ENCODE measurements at places on chromosomes 7 and 10.

- DNase-seq: no peak
Measured at GRCh38 chr10:48501787-48502771, 102.8 kb downstream of the ARHGAP22 start.

GRCh38 chr7:141975806-141976523 lies 2.4 kb upstream of the TAS2R38 start:
- DNase-seq: peak; percentile 60

DNA sequence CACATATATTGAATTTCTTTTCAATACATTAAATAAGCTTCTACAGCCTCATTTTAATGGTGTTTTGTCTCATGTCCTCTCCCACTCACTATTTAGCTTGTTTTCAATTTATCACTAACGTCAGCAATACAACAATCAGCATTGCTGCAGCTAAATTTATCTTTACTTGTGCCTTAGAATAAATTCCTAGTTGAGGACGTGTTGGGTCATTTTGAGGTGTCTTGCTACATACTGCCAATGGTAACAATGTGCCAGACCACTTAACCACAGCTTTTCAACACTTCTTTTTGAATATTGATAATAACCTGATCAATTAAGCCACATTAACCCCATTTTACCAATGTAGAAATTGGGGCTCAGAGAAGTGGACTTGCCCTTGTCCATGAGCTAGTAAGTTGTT lies 26.0 kb downstream of the FRMPD2 start:
- DNase-seq: no peak

DNA sequence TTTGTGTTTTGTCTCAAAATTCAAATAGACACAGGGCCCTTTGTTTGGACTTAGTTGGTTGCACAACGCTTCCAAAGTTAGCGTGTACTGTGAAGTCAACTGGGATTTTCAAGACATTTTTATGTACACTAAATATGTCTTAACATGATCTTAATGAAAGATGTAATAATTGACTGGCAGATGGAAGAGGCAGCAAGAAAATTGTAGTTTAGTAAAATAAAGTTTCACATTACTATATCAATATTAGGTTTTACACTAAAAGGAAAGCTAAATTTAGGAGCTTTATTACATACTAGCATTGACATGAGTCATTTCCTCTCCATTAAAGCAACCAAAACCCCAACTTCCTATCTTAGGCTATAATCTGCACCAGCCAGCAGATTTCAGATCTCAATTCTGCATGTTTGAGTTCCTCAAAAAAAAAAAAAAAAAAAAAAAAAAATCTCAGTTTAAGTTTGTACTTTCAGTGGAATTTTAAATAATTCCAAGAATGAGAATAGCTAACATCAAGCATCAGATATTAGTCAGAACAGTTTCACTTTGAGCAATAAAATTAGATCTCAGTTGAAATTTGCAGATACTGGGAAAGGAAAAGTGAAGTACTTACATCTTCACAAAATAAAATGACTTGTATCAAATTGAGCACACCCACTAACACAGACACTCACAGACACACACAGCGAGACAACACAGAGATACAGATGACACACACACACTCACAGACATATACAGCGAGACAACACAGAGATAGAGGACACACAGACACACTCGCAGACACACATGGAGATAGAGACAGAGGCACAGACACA lies 346.6 kb upstream of the KLF6 start:
- DNase-seq: peak; percentile 96

DNA sequence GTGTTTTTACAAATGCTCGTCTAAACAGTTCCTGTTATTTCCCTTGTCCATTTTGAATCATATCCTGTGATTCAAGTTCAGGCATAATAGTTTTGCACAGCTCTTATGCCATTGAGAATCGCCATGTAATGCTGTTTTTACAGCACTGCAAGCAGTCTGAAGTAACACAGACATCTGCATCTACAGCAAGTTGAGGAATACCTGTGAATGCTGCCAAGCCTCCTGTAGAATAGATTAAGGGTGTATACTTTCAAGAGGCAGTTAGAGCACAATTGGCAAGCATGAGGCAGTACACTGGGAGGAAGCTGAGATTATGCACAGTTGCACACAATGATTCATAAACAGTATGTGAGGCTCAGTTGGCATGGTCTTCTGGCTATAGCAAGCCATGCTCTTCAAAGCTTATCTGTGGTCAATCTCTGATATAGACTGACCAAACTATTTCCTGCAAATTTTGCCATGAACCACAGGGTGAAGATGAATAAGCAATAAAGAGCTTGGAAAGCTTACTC lies 121.9 kb upstream of the AKR1E2 start:
- DNase-seq: peak; percentile 99

DNA sequence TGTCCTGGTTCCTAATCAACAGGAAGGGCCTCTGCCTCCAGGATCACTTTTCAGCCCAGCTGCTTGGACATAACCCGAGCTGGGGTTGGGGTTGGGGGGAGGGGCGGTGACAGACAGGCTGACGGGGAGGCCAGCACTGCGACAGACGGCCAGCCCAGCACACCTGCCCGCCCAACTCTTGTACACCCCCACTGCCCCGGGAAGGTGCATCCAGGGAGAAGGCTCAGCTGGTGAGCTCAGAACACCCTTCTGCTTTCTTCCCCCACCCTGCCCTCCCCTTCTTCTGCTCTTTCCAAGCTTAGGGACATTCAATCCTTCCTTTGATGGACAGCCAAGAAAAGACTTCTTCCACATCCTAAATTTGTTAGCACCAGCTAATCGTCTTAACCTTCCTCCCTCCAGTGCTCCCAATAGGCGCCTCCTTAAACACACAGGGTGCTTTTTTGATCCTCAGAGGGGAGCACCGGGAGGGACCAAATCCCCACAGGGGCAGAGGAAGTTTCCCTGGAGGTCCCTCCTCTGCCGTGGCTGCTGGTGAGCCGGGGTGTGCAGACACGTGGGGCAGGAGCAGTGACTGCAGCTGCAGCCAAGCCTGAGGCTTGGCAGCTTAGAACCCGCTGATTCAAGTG lies 44.7 kb downstream of the COL13A1 start:
- DNase-seq: no peak

- DNase-seq: peak; percentile 34
Measured at GRCh38 chr7:730501-731439, 3.7 kb upstream of the PRKAR1B start.

- DNase-seq: no peak
Measured at GRCh38 chr7:35252612-35253459, 1.1 kb downstream of the TBX20 start.

DNA sequence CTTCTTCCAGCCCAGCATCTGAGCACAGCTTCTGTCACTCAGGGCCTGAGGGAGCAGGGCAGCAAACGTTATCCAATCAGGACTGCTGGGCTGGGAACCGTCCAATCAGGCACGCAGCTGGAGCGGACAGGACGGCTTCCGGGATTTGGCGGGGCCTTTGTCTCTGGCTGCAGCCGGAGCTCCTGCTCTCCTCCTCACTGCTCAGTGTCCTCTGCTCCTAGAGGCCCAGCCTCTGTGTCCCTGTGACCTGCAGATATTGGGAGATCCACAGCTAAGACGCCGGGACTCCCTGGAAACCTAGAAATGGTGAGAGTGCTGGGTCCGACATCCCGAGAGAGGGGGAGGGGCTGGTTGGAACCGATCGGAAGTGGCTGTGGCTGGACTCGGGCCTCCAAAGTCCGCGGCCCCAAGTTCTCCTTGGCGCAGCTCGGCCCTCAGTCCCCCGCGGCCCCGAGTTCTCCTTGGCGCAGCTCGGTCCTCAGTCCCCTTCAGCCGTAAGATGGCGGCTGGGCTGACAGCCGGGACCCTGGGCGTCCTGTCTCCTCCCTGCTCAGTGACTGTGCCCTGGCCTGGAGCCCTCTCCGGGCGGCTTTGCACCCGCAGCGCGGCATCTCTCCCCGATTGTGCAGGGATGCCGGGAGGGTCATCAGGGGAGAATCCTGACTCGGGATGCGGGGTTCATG lies at the start of gene ZNF107:
ZNF107 (plus strand) TSS at position 154 of the 683 bp plus-strand sequence; CDS start at position 304, 150 bp downstream.
- DNase-seq: peak; percentile 92

GRCh38 chr10:22683140-22683389 lies 31.3 kb downstream of the PIP4K2A start:
- DNase-seq: peak; percentile 41

GRCh38 chr10:43955002-43955596 lies 306.4 kb upstream of the ZNF32 start:
- DNase-seq: no peak
